DMS79 (cell line): ENCODE measurements at places on chromosomes 2 and 18.

DNA sequence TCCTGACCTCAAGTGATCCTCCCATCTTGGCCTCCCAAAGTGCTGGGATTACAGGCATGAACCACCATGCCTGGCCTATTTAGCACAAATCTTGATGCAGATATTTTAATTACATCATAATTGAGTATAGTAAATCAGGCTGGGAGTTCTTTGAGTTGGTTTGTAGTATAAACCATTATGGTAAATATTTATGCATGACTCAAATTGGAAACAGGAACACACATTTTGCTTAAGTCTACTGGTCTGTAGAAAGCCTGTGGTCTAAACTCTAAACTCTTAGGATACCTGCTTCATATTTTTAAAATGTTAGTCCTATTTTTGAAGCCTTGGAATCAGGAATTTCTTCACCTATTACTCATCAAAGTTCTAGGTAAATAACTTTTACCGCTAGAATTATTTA is 16.8 kb downstream of the ASXL3 start:
- no peak for DNase-seq

- no peak for DNase-seq
Observed at GRCh38 chr18:4677006-4677405, 221.9 kb upstream of the DLGAP1 start.

GRCh38 chr2:100192825-100193224 is 50.4 kb upstream of the AFF3 start:
- DNase-seq = no peak

DNA sequence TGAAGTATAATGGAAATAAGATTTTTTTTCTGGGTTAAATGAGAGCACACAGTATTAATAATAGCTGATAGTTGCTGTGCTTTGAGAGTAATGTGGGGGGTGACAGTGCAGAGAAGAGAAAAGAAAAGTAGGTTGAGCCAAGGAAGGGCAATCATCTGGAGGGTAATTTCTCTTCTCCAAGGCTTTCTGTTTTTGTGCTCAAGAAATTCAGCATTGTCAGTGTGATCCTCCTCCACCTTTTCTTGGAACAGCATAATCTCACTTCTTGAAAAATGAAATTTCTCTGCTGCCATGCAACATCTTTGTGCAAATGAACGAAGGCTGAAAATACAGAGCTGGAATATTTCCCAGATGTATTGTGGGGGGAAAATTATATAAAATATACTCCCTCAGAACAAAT is 673.1 kb downstream of the LRRTM4 start:
- no peak for DNase-seq

GRCh38 chr2:176814274-176814673 is 398.3 kb upstream of the HNRNPA3 start:
- no peak for DNase-seq

DNA sequence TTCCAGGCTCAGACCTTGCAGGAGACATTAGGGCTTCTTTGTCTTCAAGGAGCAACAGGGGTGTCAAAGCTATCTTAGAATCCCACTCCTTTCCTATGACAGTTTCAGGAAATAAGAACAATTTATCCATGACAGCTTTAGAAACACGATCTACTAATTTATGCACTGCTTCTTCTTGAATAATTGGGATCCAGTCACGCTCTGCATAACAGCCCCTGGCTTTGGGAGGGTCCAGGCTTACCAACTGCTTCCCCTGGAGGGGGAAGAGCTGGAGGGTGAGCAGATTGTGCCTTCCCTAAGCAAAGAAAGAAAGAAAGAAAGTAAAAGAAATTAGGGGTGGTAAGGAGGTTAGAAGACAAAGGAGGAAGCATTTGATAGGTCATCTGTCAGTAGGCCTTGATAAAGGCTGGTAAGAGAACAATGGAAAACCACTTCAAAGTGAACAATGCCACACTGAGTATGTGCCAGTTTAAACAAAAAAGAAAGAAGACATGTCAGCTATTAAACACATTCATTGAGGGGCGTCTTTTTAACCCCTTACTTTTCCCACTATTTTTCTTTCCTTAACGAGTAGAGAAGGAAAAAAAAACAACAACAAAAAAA is 327.6 kb downstream of the DCC start:
- no peak for DNase-seq

GRCh38 chr18:67301592-67301991 is 214.9 kb downstream of the DSEL start:
- DNase-seq = no peak

DNA sequence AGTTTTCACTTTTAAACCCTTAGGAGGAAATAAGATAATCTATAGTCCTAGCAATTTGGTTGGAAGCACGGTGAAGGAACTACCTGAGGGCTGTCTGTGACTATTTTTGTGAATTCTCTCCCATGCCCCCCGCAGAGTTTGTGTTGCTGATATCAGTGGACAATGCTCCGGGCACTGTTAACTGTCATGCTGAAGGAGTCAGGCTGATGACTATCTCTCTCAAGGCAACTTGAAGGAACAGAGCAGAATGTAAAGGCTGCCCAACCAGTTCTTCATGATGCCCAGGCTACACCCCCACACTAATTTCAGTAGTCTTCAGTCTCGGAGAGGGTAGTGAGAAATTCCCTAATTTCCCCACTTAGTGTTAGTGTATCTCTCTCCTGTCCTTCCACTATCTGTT is 21.6 kb upstream of the RAB6C start:
- DNase-seq = no peak

DNA sequence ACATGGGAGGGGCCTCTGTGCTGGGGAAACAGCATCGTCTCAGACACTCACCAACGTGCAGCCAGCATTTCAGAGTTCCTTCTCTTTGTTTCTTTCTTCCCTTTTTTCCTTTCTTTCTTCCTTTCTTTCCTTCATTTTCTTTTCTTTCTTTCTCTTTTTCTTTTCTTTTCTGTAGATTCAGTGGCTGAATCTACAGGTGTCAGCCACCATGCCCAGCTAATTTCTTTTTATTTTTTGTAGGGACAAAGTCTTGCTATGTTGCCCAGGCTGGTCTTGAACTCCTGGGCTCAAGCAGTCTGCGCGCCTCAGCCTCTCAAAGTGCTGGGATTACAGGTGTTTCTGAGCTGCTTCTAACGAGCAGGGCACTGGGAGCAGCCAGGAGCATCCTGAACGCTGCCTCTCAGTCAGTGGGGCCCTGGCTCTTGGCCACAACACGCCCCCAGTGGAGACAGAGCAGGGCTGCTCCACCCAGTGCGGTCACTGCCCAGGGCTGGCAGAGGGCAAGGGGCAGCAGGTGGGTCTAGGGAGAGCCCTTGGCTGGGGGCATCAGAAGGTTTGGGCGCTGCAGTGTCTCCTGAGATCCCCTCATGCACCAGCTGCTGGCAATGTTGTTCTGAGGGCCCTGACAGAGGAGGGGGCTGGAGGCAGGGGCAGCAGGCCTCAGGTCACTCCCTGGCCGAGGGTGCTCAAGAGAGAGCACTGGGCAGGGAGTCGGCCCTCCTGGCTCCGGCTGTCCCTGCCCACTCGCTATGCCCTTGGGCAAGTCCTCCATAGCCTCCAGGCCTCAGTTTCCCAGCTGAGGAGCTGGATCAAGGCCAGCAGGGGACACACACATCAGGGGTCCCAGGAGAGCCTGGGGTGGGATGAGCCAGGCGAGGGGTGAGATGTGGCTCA is 4.7 kb upstream of the KLHL30 start:
- DNase-seq = no peak

- no peak for DNase-seq
Observed at GRCh38 chr18:79853993-79854364, 56.2 kb downstream of the KCNG2 start.

GRCh38 chr18:32598144-32598543 is 127.5 kb upstream of the GAREM1 start:
- DNase-seq = no peak

DNA sequence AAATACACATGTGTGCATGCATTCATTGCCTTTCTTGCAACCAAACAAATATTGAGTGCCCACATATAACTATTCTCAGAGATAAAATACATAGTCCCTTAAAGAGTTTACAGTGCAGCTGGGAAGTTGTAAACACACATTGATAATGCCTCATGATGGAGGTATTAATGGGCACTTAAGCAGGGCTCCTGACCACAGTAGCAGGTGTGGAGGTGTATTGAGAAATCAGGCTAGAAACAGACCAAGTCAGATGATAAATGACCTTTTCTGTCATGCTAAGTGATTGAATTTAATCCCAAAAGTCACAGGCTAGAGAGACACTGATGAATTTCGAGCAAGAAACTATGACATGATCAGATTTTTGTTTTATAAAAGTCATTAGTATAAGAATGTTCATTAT is 157.7 kb downstream of the ZNF385B start:
- peak; percentile 48 for DNase-seq

DNA sequence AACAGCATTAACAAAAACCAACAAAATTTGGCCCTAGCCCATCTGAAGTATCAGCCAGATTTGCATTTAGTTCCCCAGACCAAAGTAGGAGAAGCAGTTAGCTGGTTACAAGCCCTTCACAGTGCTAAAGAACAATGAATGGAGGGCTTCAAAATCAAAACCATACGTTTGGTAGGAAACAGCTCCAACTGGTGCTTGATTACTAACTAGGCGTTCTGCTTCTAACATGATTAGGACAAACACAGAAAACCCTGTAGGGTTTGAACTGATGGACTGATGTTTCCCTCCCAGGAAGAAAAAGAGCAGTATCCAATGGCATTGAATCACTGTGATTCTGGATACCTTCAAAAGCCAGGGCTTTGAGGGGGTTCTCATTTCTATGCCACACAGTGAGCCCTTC is 20.5 kb upstream of the STAT4 start:
- DNase-seq = no peak

DNA sequence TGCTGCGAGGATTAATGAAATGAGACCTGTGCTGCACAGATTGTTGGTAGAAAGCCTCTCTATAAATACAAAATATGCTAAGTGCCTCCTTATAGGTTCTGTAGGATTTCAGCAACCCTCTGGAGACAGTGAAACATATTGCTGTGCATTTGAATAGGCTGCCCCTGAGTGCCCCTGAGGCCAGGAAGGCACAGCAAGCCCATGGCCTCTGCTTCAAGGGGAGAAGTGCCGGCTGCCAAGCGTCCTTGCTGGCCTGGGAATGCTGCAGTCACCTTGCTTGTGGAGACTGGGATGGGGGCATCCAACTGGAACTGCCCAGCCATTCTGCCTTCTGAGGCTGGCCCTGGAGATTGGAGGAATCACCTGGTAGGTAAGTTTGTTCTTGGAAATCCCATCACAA is 397.2 kb upstream of the SMIM21 start:
- DNase-seq = no peak

- peak; percentile 93 for DNase-seq
Observed at GRCh38 chr2:110101280-110101844, 14.3 kb downstream of the MALL start.

- DNase-seq = no peak
Observed at GRCh38 chr2:201971531-201972228, 62.0 kb upstream of the FZD7 start.

GRCh38 chr2:181779288-181780021 is 99.1 kb upstream of the NEUROD1 start:
- no peak for DNase-seq

GRCh38 chr18:24372279-24372872 is 25.2 kb downstream of the OSBPL1A start:
- DNase-seq = no peak

DNA sequence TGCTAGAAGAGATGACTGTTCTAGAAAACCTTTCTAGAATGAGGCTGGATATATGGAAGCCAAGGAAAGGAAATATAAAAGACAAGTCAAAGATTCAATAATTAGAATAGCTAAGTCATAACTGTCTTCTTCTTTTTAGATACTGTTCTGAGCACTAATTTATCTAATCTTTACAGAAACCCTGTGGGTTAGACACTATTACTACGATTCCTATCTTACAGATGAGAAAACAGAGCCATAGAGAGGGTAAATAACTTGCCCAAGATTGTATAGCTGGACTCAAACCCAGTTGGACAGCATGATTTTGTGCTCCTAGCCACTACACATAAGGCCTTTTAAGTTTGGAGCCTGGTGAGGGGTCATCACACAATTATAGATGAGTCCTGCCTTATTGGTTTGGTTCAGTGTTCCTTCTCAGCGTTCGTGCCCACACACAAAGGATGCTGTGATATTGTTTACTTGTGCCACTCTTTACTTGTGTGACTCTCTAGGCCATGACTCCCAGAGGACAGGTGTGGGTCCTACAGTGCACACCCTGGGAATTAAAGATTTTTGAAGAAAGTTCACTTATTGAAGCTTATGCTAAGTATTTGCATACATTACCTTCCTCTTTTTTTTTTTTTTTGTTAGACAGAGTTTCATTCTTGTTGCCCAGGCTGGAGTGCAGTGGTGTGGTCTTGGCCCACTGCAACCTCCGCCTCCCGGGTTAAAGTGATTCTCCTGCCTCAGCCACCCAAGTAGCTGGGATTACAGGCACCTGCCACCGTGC is 153.7 kb downstream of the PRKCE start:
- DNase-seq = no peak

- peak; percentile 55 for DNase-seq
Observed at GRCh38 chr2:240236217-240237111, 96.0 kb upstream of the OTOS start.

GRCh38 chr2:216001216-216002100 is 11.9 kb downstream of the MREG start:
- no peak for DNase-seq
